Stimulated activated CD4-positive, alpha-beta T cell treated with anti-CD3 and anti-CD28 coated beads, TNF-alpha, amount 100 ng/mL, for 1 hour (primary cell): ENCODE measurements at places on chromosomes 1 and 21.

GRCh38 chr21:25999921-26000582 is 170.5 kb downstream of the APP start:
- DNase-seq = no peak

DNA sequence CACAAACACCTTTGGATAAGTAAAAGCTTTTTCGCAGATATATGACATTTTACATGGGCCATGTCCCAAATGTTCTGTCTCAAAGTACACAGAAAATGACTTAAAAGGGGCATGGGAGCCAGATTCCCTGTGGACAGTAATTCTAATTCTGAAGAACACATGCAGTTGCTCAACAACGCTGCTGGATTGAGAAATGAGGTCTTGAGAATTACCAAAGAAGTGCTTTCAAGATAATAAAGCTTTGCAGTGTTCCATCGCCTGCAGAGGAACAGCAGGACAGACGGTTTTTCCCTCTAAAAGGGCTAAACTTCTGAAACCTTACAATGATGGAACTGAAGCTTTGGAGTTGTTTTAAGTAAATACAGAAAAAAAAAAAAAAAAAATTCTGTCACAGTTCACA is 55.3 kb upstream of the HSPA13 start:
- no peak for DNase-seq

GRCh38 chr1:197982256-197982655 is 65.1 kb downstream of the LHX9 start:
- DNase-seq = no peak

DNA sequence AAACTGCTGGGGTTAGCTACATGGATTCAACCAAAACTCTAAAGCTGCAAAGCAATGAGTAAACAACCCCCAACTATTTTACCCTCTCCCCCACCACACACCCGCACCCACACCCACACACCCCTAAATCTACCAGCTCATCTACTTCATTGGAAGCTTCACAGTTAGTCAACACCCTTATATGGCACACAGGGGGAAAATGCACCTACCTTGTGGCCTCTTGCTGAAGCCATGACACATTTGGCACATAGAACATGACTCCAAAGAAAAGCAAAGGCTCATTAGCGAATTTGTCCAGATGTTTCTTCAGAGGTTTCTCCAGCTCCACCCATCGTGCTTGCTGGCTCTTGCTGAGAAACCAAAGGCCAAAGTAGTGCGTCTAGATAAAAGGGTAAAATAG is 99.8 kb downstream of the PTPN14 start:
- no peak for DNase-seq

DNA sequence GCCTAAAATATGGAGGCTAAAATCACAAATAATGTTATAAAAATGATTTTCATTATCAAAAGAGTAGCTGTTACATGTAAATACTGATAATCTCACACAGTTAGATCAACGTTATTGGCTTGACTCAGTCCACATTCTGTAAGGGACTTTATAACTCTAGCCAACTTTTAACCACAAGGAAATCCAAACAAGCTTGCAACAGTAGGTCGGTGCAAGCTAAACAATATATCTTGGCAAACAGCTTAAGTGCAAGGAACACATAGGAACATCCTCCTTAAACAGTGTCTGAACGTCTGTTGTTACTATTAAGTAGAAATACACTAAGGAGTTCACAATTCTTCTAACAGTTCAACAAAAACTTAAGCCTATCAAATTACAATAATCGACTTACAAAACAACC is 126.7 kb downstream of the EIF4G3 start:
- no peak for DNase-seq

- DNase-seq = no peak
Measured at GRCh38 chr1:196442366-196442765, 165.9 kb downstream of the KCNT2 start.
